NCI-H1105 treated with DMSO at 0.1 percent for 48 hours (cell line): ENCODE measurements at places on chromosomes 12 and 14.

- DNase-seq: no peak
These were observed 270.4 kb downstream of the NEDD1 start for GRCh38 chr12:97177481-97177880.

- DNase-seq: no peak
These were observed 58.6 kb downstream of the SVOP start for GRCh38 chr12:108962256-108962655.

DNA sequence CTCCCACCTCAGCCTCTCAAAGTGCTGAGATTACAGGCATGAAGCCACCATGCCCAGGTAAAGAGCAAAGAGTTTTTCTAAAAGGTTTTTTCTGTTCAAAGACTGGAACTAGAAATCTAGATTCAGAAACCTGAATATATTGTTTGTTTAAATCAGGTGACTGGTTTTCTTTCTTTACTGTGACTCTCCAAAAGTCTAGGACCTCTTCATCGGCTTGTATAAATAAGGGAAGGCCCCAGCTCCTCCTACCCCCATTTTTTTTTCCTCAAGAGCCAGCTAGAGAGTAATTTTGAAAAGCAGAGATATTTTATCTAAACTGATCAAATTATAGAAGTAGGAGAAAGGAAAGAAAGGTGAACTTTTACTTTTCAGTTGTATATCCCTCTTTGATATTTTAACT, 48.0 kb downstream of the TMEM116 start:
- DNase-seq: no peak

GRCh38 chr12:3527181-3527580, 36.2 kb downstream of the PRMT8 start:
- DNase-seq: no peak

DNA sequence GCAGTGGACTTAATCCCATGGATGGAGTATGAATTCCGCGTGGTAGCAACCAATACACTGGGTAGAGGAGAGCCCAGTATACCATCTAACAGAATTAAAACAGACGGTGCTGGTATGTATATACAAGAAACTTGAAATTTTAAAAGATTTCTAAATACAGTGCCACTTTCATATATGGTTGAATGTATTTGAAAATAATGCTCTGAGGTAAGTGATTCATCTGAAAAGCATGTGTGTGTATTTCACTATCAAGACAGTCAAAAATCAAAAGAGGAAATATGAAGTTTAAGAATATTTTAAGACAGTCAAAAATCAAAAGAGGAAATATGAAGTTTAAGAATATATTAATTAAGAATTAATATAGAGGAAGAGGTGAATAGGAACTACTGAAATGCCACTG, 195.0 kb upstream of the PDZRN4 start:
- DNase-seq: no peak

GRCh38 chr14:61611880-61612630, 83.3 kb upstream of the HIF1A start:
- DNase-seq: no peak

DNA sequence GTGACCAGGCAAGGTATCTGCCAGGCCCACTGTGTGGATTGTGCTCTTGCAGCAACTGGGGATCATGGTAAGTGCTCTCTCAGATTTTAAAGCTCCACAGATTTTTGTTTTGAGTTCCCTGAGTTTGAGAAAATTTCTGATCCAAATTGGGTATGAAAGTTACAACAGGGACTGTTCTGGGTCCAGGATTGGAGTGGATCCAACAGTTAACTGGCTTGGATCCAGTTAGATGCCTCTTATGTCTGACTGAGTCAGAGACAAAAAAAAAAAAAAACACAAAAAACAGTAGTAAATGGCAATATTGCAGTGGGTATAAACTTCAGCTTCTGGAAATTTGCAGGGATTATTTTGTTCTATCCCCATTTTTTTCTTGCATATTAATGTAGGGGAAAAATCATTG, 598.8 kb downstream of the C12orf50 start:
- no peak for DNase-seq

GRCh38 chr12:71186571-71187288, 28.9 kb upstream of the TSPAN8 start:
- DNase-seq: no peak

GRCh38 chr12:38124247-38125012, 192.1 kb upstream of the ALG10B start:
- no peak for DNase-seq

DNA sequence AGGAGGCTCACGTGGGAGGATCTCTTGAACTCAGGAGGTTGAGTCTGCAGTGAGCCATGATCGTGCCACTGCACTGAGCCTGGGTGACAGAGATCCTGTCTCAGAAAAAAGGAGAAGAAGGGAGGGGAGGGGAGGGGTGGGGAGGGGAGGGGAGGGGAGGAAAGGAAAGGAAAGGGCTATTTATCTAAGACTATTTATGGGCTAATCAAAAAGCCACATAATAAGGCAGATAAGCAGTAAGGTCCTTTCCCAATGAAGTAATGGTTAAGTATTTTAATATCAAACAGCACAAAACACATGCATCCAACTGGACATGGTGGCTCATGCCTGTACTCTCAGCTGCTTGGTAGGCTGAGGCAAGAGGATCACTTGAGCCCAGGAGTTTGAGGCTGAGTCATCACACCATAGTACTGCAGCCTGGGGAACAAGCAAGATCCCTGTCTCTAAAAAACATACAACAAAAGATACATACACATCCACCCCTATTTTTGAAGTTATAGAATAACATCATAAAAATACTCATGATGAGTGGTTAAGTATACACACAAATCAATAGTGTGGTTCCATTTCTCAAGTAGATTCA, 9.7 kb downstream of the PAWR start:
- DNase-seq: no peak

DNA sequence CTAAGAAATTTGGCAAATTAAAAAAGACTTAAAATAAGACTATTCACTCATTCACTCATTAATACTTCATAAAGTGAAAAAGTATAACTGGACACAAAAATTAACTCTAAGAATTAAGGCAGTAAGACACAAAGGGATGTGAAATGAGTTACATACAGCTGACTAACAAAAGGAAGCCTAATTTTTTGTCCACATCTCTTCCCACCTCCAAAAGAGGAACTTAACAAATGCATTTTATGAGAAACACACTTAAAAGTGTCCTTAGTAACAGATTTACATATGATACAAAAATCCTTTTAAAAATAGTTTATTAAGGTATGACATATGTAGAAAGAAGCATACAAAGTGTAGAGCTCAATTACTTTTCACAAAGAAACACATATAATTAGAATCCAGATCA, 88.9 kb downstream of the NUMB start:
- DNase-seq: no peak

GRCh38 chr12:7375145-7375543, 68.8 kb downstream of the CD163L1 start:
- no peak for DNase-seq

DNA sequence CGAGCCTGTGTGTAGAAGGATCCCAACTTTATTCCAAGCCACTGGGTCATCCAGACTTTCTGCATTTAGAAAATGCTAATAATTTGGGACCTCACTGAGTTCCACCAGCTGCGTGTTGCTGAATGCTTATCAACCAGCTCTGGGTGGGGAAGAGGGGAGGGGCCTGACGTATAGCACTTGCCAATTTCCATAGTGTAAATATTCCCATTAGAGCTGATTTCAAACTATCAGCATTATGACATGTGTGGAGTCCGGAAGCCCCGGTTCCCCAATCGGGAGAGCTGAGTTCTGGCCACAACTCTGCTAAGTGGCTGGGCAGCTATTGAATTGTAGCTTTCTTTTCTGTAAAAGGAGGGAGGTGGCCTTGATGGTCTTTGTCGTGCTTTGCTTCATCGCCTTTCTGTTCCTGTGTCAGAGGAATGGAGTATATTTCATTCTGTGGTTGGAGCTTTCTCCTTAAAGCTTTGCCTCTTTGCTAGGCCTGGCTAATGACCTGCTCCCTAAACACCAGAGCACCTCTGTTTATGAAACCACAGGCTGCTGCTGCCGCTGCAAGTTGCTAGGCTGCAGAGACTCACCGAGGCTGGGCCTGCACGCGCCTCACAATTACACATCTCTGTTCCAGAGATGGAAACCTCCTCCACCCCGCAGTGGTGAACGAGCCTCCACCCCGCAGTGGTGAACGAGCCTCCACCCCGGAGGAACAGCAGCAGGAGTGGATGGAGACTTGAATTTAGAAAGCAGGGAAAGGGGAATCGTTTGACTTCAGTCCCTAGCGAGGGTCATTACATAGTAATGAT, 7.7 kb upstream of the BCL7A start:
- DNase-seq: no peak

DNA sequence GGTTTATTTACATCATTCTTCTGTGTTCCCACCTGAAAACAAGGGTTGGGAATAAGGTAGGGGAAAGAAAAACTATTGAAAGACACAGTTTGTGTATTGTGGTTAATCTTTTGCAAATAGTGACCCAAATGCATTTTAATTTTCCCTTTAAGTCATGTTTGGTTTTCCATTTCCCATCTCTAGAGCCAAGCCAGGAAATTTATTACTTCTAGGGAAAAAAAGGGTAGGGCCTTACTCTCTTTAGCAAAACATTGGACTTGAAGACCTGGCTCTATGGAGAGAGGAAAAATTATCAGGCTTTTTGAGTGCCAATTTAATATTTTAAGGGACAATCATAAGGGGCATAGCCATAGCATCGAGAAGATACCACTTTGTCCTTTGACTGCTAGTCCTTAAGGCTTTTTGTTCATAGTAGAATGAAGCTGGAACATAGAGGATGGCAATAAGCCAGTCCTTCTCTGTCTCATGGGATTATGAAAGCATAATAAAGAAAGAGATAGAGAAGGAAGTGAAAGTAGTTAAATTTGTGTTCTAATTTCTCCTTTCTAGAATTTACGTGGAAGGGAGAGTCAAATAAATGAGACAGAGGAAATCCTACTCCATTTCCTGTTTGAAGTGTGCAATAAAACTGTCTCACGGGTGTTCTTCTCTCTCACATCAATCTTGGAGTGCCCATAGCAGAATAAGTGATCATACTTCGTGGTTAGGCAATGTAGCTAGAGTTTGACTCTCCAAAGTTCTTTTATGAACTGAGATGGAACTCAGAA, 50.9 kb upstream of the PPFIA2 start:
- no peak for DNase-seq

DNA sequence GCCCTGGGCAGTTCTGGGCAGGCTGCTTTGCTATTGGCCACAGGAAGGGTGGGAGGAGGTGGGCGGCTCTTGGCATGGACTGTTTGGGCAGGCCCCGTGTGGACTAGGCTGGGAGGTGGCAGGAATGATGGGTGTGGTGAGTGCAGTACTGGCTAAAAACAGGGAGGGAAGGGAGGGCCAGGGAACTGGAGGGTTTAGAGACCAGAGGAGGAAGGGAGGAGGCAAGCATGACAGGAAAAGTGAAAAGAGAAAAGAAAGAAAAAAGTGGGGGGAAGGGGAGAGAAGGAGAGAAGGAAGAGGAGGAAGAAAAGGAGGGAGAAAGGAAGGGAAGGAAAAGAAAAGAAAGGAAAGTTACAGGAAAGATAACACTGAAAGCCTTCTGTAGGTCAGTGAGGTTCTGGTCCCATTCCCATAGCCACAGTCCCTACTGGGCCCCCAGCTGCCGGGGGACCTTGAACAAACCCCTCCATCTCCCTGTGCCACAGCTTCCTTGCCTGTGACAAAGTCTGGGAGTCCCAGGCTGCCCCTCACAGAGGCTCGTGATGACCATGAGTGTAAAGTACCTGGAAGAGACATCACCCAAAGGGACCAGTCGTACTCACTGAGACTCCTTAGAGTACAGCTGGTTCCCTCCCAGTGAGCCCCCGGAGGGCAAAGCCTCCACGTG, 1.1 kb upstream of the C14orf132 start:
- no peak for DNase-seq

- DNase-seq: no peak
These were observed 68.9 kb upstream of the NCOR2 start for GRCh38 chr12:124636138-124636978.

DNA sequence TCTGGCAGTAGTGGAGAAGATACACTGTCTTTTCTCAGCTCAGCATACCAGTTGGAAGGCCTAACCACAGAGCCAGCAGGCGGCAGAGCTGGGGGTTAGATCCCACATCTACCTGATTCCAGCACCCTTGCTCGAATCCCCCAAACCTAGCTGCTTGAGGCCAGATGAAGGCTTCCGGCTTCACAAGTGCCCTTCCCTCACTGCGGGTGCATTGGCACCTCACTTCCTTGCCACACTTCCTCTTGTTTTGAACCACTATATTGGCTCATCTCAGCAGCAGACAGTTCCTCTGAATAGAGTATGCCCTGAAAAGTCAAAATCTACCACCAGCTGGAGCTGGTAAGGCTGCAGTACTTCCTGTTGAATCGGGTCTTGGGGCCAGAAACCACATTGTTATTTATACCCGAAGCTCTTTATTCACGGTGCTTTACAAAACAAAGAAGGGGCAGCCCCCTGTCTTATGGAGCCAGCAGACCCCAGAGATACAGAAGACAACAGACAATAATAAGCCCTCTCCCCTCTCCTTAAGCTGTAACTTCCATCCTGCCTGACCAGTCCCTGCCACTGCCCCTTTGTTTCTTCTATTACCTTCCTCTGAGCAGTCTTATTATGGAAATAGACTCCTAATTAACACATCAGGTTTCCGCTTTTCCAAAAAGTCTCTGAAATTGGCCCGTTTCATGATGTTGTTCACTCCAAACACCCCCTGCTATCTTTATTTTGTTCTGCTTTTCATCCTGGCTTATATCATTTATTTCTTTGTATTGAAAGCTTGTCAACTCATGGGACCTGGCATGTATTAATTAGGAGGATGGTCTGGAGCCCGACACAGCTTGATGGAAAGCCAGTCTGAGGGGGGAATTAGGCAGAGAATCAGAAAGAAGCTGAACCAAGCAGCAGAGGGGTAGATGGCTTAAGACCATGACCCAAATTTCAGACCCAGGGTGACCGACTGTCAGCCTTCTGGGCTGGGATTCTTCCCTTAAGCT, 233.5 kb downstream of the EFCAB11 start:
- no peak for DNase-seq

- DNase-seq: no peak
These were observed 47.2 kb downstream of the ATL1 start for GRCh38 chr14:50607181-50607580.

DNA sequence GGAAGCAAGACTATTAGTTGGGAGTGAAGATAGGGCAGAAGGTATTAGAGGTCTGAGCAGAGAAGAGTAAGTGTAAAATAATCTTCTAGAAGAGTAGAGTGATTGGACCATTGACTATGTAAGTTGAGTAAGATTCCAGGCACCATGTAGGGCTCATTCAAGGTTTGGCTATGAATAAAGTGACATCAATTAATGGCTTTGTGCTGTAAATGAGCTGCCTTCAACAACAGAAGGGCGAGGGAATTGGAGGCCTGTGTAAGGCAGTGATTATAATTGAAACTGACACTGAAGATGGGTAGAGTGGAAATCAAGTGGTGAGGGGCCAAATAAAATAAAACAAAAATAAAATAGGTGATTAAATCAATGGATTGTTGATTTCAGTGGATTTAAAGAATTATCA, 26.4 kb downstream of the PTPRQ start:
- DNase-seq: no peak

DNA sequence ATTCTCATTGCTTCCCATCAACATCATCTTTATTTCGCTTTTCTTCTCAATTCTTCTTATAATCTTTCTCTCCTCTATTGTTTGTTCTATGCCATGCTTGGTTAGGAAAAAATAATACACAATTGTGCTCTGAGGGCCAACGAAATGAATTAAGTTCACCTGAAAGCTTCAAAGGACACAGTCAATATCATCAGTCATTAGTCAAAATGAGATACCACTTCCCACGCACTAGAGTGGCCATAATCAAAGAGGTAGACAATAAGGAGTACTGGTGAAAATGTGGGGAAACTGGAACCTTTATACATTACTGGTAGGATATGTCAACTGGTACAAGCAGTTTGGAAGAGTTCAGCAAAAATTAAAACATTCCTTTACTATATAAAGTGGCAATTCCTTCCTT, 91.5 kb downstream of the TMTC1 start:
- no peak for DNase-seq

- no peak for DNase-seq
These were observed 40.5 kb upstream of the PTGR2 start for GRCh38 chr14:73811164-73811503.
